Thyroid gland (tissue), 4 donors: ENCODE measurements at places on chromosomes 2 and 18. TPM values are rescaled to one million over a fixed set of nuclear protein-coding genes. Genes with fewer than 3 reads are reported as not detected.

Gene ANKRD30B
- 0.40 TPM for total RNA-seq

GRCh38 chr2:72975017-72975416, 57.7 kb downstream of the EMX1 start:
- H3K4me3 ChIP-seq: no peak overlapping the region
- no peak overlapping the region for H3K27ac ChIP-seq
- no peaks in the 10 kb centered on the region for H3K36me3 ChIP-seq
- H3K27me3 ChIP-seq: no peaks in the 10 kb centered on the region
- DNase-seq: no peak
- no peaks in the 10 kb centered on the region for H3K4me1 ChIP-seq

DNA sequence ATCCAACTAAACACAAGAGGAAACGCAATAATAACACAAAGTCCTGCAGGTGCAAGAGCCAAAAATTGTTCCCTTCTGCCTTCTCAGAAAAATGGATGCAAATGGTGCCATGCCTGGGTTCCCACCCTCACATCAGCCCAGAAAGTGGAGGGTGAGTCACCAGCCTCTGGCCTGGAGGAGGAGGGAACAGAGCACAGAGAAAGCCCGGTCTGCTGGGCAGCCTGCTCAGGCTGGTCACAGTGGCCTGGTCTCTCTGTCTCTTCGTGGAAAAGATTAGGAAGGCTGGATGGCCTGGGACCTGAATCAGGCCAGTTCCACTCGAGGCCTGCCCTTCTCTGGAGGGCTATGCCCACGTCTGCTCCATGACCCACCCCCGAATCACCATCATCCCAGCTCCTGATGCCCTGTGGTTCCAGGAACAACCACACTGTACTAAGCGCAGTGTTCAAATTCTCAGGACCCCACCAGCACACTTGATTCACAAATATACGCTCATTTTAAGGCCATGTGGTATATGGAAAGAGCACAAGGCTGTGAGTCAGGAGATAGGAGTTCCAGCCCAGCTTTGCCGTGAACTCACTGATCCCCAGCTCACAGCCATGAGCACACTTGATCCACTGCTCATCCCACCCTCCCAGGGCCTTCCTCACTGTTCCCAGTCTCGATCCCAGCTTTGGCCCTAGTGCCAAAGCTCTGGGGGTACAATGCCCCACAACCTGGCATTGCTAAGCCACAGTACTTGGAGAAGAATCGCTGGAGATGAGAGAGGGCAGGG, 82.1 kb downstream of the ZBTB7C start:
- peak; percentile 37 for DNase-seq
- H3K4me1 ChIP-seq: peaks cover 53% of the 10 kb centered on the region
- no peaks in the 10 kb centered on the region for H3K36me3 ChIP-seq
- no peak overlapping the region for H3K4me3 ChIP-seq

DNA sequence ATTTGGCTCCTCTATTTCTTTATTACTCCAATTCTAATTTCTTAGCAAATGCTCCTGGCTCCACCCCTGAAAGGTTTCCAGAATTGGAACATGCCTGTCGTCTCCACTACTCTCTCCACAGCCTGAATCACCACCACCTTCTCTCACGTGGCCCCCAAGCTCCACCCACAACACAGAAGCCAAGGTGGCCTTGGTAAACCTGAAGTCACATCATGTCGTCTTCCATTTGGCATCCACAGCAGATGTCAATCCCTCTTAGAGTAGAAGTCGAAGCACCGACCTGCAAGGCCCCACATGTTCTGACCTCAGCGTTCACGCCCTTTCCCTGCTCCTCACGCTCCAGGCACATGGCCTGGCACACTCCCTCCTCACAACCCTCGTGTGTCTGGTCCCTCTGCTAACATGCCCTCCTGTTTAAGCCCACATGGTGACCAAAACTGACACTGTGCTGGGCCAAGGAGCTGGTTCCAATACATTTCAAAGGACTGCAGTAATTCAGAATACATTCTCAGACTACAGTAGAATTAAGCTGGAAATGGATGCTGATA, 56.3 kb upstream of the GPC1 start:
- H3K27ac ChIP-seq: no peak overlapping the region
- H3K36me3 ChIP-seq: no peaks in the 10 kb centered on the region
- no peaks in the 10 kb centered on the region for H3K4me1 ChIP-seq
- DNase-seq: no peak

DNA sequence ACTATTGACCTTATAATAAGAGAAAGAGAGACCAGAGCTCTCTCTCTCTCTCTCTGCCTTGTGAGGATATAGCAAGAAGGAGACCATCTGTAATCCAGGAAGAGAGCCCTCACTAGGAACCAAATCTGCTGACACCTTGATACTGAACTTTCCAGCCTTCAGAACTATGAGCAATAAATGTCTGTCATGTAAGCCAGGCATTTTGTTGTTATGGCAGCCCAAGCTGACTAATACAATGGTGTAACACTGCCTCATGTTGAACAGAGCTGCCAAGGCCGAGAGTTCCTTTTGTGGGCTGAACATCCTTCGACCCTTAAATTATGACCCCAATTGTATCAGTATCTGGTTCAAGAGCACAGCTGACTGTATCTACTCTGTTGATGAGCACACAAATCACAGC, 108.0 kb downstream of the LRRC30 start:
- H3K27ac ChIP-seq: no peak overlapping the region
- H3K4me3 ChIP-seq: no peak overlapping the region
- no peaks in the 10 kb centered on the region for H3K4me1 ChIP-seq
- DNase-seq: no peak
- H3K27me3 ChIP-seq: no peaks in the 10 kb centered on the region

Gene INO80D
- 26.5 TPM for total RNA-seq

Gene APOB
- total RNA-seq: 0.13 TPM

DNA sequence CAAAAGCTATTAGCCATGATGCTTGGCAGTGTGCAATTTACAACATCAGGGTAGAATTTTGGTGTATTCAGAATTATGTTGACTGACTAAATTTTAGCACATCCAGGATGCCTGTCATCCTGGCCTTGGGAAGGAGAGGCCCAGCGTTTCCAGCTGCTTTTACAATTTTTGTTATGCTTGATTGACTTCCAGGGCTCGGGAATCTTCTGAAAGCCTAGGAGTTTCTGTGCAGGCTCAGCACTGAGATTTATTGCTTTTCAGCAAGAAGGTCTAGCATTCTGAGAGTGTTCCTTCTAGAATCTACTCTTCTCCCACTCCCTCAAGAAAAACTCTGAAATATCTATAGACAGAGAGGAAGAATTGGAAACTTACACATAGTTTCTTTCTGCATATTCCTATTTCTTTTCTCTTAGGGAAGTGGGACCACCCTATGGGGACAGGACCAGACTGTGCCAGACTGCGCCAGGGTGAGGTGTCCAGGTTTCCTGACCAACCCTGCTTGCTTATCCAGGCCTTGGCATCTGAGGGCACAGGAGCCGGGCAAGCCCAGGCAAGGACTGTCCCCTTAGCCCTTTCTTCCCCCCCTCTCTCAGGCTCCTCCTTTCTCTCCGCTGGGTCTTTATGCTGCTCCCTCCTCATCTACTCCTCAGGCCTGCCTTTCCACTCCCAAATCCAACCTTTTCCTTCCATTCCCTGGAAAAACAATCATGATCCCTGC, 26.9 kb downstream of the MAIP1 start:
- H3K4me3 ChIP-seq: no peak overlapping the region
- no peak for DNase-seq
- no peaks in the 10 kb centered on the region for H3K27me3 ChIP-seq
- no peaks in the 10 kb centered on the region for H3K36me3 ChIP-seq

Gene AQP12B
- total RNA-seq: 0.13 TPM

GRCh38 chr2:24774373-24774772, 18.8 kb downstream of the PTRHD1 start:
- no peak overlapping the region for H3K27ac ChIP-seq
- no peaks in the 10 kb centered on the region for H3K36me3 ChIP-seq
- no peaks in the 10 kb centered on the region for H3K27me3 ChIP-seq
- H3K4me3 ChIP-seq: no peak overlapping the region
- no peak for DNase-seq

DNA sequence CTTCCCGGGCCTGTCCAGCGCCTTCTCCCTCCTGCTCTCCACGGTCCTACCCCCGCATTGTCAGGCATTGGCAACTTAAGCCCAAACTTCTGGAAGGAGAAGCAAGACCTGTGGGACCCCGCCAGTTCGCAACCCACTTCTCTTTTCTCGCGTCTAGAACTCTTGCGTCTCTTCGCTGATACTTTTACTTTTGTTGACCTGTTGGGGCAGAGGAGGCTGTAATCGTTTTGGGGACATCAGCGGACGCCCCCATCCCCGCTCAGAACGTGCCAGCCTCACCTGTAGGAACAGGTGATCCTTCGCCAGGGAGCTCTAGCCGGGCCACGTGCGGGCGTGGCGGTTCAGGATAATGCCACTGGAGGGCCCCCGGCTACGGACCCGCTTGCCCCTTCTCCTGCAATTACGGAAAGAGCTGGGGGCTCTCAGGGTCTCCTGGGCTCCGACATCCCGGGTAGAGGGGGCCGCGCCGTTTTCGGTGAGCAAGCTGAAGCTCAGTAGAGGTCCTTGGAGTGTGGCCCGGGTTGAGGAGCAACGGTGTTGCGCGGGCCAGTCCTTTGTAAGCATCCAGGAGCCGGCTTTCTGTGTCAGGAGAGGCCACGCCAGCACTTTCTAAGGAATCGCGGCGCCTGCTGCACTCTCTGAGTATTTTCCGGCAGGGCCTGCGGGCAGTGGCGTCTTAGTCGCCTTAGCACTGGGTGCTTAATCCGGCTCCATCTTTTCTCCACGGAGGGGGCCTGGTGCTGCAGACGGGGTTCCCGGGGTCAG, 1.6 kb downstream of the MTCL1 start:
- H3K27me3 ChIP-seq: no peaks in the 10 kb centered on the region
- H3K4me1 ChIP-seq: peaks cover 6% of the 10 kb centered on the region
- peak; percentile 47 for DNase-seq
- H3K27ac ChIP-seq: no peak overlapping the region
- no peaks in the 10 kb centered on the region for H3K36me3 ChIP-seq
- H3K4me3 ChIP-seq: peak overlapping the region; percentile 48

DNA sequence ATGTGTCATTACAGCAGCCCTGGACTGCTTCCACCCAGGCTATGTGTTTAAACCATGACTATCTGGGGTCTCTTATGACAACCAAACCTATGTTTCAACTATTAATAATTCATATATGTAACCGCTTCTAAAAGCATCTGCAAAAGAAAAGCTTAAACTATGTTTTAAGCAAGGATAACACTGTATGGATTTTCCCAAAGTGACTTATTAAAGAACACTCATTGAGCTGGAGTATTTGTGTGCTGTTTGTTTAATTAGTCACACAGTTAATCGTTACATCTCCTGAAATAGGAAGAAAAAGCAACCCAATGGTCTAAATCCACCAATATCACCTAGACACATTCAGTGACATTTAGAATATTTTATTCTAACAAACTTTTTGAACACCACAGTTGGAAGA, 51.3 kb downstream of the TMEM163 start:
- H3K27ac ChIP-seq: no peak overlapping the region
- H3K4me1 ChIP-seq: no peaks in the 10 kb centered on the region
- no peak overlapping the region for H3K4me3 ChIP-seq
- no peak for DNase-seq
- H3K36me3 ChIP-seq: no peaks in the 10 kb centered on the region

Gene GPR75
- 6.6 TPM for total RNA-seq

DNA sequence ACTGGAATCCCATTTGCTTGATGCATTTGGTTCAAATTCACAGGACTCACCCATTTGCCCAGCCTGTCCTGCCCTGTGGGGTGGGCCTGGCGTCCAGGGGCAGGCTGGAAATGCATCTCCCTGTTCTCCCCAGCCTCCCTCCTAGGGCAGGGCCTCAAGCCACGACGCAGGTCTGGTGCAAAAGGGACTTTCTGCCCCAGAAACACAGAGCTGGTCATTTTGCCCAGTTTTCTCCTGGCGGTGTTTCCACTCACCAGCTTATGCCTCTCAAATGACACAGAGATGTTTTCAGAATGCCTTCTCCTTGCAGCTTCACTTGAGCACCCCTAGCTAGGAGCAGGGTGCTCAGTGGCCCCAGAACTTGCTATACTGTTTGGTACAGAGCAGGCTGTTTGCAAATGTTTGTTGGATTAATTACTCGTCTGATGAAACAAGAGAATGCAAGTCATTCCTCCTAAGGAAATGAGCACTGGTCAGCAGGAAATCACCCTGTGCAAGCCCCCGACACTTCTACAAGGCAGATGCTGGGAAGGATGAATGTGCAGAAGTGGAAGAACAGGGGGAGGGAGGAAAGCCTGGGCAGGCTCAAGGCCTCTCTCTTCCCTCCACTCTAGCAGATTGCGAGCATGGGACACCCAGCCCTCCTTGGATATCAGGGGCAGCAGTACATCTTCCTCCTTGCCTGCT, 164.3 kb upstream of the APCDD1 start:
- no peak overlapping the region for H3K4me3 ChIP-seq
- no peaks in the 10 kb centered on the region for H3K36me3 ChIP-seq

Gene ASXL3
- total RNA-seq: 19.7 TPM

DNA sequence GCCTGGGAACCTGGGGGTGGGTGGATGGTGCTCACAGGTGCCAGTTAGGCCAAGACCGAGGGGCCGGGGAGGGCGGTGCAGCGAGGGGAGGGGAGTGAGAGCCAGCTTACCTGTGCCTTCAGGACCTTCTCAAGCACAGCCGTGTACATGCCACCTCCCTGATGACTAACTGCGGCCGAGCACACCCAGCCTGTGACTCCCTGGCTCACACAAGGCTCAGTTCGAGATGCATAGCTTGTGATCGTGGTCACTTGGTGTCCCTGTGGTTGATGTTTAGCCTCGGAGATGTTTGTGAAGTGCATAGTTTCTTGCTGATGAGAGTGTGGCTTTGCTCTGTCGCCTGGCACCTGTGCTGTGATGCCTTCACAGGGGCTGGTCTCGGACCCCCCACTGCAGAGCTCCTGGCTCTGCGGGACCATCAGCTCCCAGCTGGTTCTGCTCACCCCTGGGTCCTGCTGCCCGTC, 84.5 kb upstream of the ODC1 start:
- H3K27ac ChIP-seq: no peak overlapping the region
- no peaks in the 10 kb centered on the region for H3K36me3 ChIP-seq
- no peak for DNase-seq
- H3K4me3 ChIP-seq: no peak overlapping the region
- H3K27me3 ChIP-seq: no peaks in the 10 kb centered on the region

GRCh38 chr2:17600556-17601204, 60.2 kb downstream of the VSNL1 start:
- no peaks in the 10 kb centered on the region for H3K4me1 ChIP-seq
- no peak overlapping the region for H3K4me3 ChIP-seq
- H3K27me3 ChIP-seq: no peaks in the 10 kb centered on the region
- DNase-seq: no peak
- H3K36me3 ChIP-seq: no peaks in the 10 kb centered on the region
- H3K27ac ChIP-seq: no peak overlapping the region

GRCh38 chr2:120155308-120155707, 67.9 kb downstream of the TMEM185B start:
- H3K36me3 ChIP-seq: peaks cover 10% of the 10 kb centered on the region
- no peak for DNase-seq
- no peaks in the 10 kb centered on the region for H3K27me3 ChIP-seq
- H3K27ac ChIP-seq: no peak overlapping the region

GRCh38 chr2:156563994-156564753, 128.0 kb downstream of the GPD2 start:
- no peaks in the 10 kb centered on the region for H3K4me1 ChIP-seq
- no peak overlapping the region for H3K27ac ChIP-seq
- no peaks in the 10 kb centered on the region for H3K36me3 ChIP-seq
- no peak for DNase-seq
- H3K4me3 ChIP-seq: no peak overlapping the region

Gene DSG1
- total RNA-seq: not detected

Gene SEPTIN10
- total RNA-seq: 69.2 TPM
